Kidney (tissue), 22 donors: ENCODE measurements at places on chromosomes 1 and 21.

- no peak for DNase-seq
Observed at GRCh38 chr1:47682198-47682597, 244.4 kb downstream of the FOXD2 start.

- peak; percentile 88 for DNase-seq
Observed at GRCh38 chr21:45454926-45455673, 50.1 kb downstream of the COL18A1 start.

DNA sequence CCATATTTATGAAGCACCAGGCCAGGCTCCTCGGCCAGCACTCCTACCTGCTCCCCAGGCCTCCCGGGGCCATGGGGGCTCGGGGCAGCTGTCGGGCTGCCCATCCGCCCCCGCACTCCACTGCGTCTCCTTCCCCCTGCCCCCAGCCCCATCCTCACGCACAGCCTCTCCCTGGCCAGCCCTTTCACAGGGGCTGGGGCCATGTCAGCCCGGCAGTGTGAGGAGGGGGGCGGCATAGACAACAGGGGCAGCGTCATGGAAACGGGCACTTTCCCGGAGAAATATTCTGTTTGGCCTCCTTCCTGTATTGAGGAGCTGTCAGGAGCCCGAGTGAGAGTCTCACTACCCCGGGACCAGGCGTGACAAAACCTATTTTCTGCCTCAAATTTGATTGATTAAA is 87.3 kb downstream of the CASZ1 start:
- peak; percentile 51 for DNase-seq

- DNase-seq: no peak
Observed at GRCh38 chr21:35219719-35220118, 170.6 kb upstream of the RUNX1 start.

GRCh38 chr21:37227071-37228002 is 39.8 kb downstream of the VPS26C start:
- DNase-seq: no peak
